WTC11 (cell line): ENCODE measurements at places on chromosomes 16 and 17.
A peak's percentile ranks its signal among the peaks of the same experiment; 100 is the strongest.

DNA sequence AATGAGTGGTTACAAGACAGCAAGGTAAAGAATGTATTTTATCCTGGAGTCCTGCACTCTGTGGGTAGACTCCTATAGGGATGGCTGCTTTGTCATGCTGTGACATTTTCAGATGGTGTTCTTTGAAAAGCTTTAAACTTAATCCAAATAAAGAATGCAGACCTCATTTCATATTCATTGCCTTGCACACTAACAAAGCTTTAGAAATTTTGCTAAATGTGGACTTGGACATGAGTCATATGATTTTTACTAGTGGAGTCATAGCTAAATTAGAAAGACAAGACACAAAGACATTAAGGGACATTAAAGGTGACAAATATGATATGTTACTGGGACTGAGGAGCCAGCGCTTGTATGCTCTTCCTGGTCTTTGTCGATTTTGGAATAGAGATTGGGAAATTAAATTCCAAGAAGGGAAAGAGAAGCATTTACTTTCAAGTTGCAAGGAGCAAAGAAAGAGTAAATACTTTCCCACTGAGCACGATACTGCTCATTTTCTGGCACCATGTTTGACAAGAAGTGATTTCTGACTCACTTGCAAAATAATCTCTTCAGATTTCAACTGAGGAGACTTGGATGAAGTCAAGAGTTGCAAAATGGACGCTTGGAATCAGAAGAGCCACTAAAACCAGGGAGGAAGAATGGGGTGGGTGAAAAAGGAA lies 152.9 kb upstream of the MYOCD start:
- no peak for DNase-seq

DNA sequence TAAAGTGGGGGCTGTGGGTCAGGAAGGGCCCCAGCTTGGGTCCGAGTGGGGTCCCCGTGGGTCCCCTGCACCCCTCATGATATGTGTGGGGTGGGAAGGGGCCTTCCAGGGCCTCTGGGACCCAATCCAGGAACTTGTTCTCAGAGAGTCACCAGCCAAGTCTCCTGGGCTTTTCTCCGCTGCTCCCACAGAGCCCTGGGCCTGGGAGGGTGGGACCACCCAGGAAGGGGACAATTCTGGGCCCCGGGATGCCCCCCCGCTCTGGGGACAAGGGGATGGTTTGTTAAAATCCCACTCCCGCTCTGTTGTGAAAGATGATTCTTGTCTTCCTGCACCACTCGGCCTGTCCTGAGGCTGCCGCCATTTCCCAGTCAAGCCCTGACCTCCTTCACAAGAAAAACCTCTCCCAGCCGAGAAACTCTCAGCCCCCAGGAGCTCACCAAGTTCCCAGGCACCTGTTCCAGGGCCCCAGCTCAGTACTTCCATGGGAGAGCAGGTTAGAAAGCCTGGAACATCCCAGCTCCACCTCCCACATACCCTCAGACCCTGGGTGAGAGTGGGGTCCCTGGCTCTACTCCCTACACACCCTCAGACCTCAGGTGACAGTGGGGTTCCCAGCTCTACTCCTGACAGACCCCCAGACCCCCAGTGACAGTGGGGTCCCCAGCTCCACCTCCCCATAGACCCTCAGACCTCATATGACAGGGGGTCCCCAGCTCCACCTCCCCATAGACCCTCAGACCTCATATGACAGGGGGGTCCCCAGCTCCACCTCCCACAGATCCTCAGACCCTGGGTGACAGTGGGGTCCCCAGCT lies 75.1 kb downstream of the METRNL start:
- DNase-seq = no peak

DNA sequence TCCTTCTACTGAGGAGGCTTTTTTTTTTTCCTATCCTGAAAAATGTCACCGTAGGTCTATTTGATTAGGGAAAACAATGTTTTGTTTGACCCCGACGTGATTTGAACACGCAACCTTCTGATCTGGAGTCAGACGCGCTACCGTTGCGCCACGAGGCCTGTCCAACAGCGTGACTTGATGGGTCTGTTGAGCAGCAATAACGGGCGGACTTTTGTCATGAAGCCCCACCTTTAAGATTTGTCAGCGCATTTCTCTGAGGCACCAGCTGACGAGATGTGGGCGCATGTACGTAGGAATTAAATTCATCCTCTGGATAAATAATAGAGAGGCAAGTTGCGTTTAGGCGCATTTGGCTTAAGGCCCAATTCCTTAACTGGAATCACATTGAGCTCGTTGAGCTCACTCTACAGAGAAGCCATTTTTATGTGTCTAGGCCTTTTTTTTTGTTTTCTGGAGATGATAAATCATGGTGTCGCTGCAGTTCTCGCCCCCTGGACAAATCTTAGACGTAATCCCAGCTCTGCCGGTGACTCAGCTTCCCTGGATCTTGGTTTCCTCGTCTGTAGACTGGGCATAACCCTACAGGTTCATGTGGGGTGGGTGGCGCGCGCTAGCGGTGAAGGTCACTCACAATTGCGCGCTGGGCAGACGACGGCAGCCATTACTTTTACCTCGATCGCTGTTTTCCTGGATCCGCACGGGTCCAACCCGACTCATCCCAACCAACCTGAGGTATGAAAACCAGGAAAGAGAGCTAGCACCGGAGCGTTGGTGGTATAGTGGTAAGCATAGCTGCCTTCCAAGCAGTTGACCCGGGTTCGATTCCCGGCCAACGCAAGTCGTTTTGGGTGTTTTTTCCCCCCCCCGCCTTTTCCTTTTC lies 10.6 kb upstream of the AURKB start:
- peak; percentile 96 for DNase-seq

DNA sequence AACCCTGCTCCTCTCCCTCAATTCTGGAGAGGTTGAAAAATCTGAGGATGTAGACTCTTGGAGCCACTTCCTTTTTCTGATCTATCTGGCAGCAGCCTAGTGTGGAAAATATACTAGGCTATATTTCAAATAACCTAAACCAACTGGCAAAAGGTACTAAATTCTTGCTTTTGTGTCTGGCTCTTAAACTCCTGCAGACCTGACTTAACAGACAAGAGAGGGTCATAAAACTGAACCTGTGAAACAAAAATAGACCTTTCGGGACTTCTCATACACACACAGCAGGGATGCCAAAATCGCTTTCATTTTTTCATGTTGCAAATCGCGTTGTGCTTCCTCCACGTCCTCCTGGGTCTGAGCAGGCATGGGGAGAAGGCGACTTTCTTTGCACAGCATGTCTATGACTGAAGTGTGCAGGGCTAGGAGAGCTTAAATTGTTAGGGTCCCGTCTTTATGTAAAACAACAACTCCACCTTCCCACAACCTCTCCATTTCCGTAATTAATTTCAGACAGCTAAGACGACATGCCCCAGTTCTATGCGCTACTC lies 520.7 kb upstream of the PSMD7 start:
- DNase-seq = no peak

- no peak for DNase-seq
Observed at GRCh38 chr17:78407387-78408000, 29.0 kb downstream of the PGS1 start.

- DNase-seq = peak; percentile 63
Observed at GRCh38 chr16:73036074-73036826, 11.7 kb downstream of the ZFHX3 start.

GRCh38 chr17:383771-384621 lies 31.4 kb upstream of the RPH3AL start:
- no peak for DNase-seq

DNA sequence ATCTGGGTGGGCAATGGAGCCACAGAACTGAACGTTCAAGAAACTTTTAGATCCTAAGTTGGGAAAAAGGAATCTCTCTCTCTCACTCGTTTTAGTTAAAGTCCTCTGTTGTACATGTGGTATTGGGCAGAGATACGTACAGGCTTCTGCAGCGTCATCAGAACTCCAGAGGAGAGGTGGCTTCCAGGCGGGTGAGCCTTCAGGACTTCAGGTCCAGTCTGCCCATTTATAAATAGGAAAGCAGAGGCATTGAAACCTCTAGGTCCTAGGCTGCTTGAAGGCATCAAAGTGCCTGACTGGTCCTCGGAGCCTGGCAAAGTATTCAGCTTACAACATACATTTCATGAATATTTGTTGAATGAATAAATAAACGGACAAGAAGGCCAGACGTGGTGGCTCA lies 8.1 kb upstream of the TNFRSF13B start:
- DNase-seq = no peak

DNA sequence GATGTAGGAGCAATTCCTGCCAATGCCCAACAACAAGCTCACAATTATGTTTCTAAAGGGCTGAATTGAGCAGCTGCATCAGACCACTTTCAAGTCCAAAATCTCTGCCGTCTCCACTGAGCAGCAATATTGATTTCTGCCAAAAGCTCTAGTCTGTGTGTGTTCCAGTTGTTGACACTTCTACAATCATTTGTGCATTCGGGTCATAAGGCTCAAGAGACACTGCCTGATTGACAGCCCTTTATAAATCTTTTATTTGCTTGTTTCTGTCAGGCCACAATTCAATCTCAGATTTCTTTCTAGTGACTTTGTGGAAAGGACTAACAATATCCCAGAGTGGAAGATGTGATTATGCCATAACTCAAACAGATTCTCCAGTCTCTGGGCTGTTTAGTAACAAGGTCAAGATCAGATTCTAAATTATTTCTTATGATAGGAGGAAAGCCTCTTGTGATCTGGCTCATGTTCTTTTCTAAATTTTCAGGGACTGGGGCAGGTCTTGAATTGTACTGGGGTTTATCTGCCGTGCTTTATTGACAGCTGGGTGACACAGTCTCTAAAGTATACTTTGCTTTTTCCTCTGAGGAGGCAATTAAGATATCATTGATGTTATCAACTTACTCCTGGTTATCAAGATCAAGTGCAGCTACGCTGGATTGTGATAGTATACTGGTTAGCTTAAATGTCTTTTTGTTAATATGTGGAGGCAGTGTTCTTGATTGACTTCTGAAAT lies 377.1 kb downstream of the CNTNAP4 start:
- DNase-seq = no peak

GRCh38 chr17:76497979-76498875 lies 3.0 kb downstream of the RHBDF2 start:
- peak; percentile 60 for DNase-seq

DNA sequence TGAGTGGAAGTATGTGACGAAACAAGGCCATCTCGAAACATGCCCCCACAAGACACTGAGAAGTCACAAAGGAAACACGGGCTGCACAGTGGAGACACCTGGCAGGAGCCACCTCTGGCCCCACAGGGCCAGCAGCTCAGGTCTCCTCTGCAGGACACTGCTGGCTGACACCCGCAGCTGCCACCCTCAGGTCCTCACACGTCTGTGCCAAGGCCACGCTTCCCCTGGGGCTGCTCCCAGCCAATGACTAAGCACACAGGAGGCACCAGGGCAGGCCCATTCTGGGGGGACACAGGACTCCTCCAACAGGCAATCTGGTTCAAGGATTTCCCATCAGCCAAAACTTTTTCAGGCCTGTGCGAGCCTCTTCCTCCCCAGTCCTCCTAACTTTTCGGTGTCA lies 36.4 kb downstream of the MBTPS1 start:
- DNase-seq = no peak

DNA sequence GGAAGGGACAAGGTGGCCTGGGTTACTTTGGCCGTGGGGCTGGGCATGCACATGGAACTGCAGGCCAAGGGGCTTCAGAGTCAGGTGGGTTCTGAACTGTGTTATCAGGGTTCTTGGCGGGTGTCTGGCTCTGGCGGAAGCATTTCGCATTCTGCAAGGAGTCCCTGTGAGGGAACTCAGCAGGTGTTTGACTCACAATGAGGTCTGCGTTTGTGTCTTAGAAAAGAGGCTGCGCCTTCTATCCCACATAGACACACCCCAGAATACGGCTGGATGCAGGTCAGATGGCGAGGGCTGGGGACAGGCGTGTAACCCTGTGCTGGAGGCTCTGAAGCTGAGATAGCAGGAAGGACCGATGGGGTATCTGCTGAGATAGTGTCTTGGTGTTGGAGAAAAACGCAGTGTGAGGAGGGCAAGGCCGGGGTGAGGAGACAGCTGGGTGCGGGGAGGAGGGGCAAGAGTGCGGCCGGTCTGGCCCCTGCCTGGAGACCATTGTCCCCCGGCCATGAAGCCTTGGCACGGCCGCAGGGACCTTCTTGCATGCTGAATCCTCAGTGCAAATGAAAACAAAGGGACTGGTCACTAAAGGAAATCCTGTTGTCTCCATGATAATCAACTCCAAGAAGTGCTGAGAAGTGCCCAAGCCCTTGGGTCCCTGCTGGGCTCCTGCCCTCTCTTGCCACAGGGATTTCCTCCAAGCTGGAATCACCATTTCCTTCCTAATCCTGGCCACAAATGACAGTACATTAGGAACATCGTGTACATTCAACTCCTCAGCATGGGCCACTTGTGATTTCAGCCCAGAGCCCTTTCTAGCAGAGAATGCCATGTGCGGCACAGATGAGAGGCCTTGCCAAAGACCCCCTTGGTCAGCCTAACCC lies 22.8 kb upstream of the MTSS2 start:
- DNase-seq = no peak

DNA sequence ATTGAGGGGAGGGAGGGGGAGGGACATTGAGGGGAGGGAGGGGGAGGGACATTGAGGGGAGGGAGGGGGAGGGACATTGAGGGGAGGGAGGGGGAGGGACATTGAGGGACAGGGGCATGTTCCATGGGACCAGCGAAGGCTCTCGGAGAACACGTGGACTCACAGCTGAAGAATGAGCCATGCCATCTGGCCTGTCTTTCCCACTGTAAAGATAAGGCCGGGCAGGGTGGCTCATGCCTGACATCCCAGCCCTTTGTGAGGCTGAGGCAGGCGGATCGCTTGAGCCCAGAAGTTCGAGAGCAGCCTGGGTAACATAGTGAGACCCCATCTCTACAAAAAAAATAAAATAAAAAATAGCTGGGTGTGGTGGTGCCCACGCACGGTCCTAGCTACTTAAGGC lies 32.5 kb downstream of the RPH3AL start:
- no peak for DNase-seq

DNA sequence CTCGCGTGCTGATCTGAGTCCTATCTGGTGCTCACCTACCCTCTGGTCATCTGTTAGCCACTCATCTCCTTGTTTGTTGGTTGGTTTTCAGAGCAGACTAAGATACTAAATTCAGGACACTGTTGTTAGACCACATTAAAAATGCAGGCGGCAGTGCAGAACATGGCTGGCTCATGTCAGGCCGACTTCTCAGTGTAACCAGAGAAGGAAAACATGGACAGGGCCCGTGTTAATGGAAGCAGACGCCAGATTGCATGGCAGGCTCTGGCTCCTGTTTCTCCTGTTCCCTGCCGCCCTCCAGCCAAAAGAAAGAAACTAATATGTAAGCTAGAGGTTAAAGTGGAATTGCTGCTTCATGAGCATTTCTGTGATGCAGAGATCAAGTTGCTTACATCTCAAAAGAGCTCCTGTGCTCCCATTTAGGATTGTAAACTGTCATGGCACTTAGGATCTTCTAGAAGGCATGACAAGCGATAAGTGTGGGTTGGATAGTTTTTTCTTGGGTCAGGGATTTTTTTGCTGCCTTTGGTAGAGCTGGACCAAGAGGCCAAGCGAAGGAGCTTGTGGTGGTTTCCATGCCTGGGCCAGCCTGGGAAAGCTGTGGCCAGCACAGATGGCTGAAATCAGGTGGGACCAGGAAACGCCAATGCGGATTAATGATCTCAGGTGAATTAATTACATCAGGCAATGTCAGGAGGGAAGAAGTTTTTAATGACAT lies 56.1 kb downstream of the YPEL2 start:
- no peak for DNase-seq
